HCEC 1CT (cell line): ENCODE measurements at places on chromosomes 2 and 18.

DNA sequence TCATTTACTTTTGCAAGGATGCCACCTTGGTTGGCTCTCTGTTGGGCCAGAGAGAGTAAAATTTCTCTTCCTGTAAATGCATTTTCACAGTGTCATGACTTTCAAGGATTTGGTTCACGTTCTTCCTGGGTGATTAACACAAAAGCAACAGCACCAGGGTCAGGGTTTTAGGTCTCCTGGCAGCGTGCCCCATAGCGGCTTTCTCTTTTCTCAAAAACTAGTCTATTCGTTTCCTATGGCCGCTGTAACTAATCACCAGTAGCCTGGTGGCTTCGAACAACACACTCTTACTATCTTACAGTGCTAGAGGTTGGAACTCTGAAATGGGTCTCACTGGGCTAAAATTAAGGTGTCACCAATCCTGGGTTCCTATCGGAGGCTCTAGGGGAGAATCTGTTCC, 56.3 kb upstream of the ACMSD start:
- no peak for DNase-seq

- no peak for DNase-seq
These were observed 45.0 kb downstream of the EEF1B2 start for GRCh38 chr2:206204710-206205109.

DNA sequence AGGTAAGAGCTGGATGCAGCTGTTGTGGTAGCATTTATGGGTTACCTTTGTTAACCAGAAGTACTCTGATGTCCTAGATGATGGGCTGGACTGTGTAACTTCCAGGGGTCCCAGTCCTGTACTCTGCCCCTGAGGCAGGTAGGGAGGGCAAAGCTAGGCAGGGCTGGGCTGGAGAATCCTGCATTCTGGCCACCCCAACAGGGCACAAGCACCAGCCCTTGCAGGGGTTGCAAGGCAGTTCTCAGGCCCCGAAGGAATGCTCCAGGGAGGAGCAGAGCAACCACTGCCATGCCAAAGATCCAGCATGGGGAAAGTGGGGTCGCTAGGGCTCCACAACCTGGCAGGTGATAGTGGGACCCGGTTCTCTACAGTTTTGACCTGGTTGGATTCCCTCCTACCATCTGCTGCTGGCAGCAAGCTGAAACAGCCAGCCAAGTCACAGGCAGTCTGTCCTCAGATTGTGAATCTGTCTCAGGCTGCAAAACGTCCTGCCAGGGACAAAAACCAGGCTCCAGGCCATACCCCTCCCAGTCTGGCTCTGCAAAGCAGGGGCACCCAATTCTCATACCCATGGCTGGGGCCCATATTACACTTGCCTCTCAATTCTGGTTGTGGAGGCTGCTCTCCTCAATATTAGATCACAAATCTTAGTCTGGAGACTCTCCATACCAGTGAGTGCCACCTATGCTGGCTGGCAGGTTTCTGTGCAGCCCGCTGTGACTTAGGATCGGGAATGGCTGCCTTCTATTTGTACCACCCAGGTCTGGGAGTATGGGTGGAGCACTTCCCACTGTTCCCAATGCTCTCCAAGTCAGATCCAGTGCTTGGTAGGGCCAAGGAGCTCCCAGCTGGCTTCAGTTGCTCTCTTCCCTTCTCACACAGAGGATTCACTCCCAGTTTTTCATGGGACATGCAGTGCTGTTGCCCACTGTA, 61.1 kb downstream of the SMCHD1 start:
- no peak for DNase-seq

DNA sequence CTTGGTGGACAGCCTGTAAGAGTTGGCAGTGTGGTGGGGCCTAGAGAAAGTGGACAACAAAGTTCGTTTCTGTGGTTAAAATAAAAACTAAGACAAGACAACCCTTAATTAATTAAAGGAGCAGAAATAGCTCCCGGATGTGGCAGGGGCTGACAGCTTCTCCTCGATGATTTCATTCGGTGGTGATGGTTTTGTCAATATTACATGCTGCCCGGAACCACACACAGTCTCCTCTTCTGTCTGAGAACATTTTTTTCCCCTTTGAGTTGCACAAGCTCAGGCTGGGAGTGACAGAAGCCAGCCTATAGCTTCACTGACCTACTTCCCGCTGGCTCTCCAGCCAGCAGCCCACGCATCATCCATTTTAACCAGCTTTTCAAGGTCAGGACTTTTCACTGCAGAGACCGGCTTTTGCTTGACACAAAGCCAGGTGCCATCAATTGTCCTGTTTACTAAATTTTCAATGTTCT, 378.8 kb downstream of the SLC4A3 start:
- peak; percentile 31 for DNase-seq

GRCh38 chr2:164371916-164372315, 249.4 kb downstream of the GRB14 start:
- no peak for DNase-seq

- no peak for DNase-seq
These were observed 181.6 kb downstream of the LOXHD1 start for GRCh38 chr18:46475390-46475752.
